ENCODE measurements at places on chromosomes 11 and 22.

DNA sequence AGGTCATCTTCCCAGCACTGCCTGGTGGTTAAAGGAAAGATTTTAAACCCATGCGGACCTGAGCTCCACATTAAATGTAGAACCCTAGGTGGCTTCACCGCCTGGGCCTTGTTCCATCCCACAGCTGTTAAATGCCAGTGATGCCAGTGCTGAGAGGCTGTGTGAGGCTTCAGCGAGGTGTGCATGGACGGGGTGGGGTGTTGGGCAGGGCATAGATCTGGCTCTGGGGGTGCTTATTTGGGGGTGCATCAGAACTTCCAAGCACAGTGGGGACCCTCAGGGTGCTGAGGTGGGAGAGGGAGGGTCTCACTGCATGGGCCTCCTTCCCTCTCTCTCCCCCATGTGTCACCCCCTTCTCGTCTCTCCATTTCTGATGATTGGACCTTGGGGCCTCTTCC lies 90.1 kb upstream of the B3GAT1 start:
- no peak for DNase-seq

DNA sequence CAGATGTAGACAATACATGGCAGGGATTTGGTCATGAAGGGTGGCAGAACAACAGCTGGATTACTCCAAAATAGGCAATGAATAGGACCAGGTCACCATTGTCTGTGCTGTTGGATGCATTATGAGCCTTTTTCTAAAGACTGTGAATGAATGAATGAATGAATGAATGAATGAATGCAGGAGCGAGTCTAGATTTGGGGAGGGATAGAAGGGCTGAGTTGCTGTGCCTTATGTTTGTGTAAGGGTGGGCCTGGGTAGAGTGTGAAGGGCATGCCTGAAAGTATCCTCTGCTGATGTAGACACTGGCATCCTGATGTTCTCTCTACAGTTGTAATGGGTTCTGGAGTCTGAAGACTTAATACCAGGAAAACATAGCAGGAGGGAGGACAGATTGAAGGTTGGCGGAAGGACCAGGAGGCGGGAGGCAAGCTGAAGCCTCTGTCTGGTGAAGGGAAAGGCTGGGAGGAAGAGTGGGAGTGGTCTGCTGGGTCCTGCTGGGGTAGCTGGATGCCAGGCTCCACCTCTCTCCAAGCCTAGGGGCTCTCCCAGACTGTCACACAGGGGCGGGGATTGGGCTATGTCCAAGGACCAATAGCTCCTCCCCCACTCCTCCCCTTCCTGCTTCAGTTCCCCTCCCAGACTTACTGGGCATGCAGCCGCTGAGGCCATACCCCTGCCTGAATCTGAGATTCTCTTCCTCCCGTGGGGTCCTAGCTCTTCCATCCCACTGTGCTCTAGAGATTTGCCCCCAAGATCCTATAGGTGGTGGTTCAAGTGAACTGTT lies 4.8 kb downstream of the TRIM3 start:
- peak; percentile 93 for DNase-seq

GRCh38 chr11:114928260-114928870 lies 250.0 kb downstream of the NXPE2 start:
- no peak for DNase-seq

GRCh38 chr11:76252631-76253070 lies 46.3 kb upstream of the WNT11 start:
- no peak for DNase-seq

GRCh38 chr11:8917157-8917825 lies 6.3 kb downstream of the AKIP1 start:
- no peak for DNase-seq

DNA sequence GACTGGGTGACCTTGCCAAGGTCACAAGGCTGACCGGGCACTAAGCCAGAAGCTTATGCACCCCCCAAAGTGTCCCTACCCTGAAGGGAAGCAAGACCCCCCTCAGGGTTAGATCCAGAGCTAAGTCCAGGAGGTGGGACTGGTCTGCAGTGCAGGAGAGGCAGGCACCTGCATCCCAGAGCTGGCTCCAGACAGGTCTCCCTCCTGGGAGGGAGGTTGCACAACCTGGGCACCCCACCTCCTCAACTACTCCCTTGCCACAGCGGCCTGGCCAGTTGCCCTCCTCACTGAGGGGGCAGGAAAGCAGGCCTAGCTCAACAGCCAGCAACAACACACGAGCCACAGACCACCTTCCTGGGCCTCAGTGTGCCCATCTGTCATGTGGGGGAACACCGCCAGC lies 75.0 kb upstream of the TCF20 start:
- no peak for DNase-seq

DNA sequence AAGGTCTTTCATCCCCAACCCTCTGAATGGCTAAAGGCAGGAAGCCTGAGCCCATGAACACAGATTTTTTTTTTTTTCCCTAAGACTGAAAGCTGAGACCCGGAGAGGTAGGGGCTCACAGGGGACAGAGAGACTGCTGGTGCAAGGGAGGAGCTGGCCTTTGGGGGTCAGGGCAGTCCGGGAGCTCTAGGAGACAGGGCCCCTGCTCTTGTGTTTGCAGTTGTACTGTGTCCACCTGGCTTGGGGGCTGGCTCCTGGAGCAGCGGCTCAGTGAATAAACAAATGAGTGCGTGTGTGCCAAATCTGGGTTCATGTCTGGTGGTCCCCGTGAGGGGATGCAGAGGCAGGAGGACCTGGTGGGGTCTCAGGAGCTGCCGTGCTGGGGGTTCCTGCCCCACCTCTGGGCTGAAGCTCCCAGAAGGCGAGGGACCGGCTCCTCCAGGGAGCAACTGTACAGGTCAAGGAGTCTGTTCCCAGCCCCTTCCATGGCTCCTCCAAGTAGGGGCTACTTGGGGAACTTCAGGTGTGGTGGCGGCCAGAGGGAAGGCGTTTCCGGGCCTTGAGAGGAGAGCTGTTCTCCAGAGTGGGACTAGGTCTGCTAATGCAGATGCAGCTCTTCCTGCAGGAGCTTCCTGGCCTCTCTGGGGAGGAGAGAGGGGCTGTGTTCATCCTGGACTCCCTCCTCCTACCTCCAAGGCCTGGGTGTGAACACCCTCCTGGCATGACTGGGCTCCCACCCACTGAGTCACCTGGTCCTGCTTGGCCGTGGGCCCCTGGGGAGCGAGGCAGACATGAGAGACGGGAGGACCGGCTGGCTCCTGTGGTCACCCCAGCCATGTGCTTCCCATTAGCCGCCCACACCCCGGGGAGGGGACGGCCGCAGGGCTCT lies 57.6 kb downstream of the FBXO7 start:
- DNase-seq, result peak; percentile 93

GRCh38 chr22:22870577-22871404 lies 16.8 kb upstream of the IGLL5 start:
- no peak for DNase-seq

GRCh38 chr11:63945477-63946163 lies 6.8 kb downstream of the NAA40 start:
- DNase-seq, result peak; percentile 85

- DNase-seq, result peak; percentile 47
These were observed 43.7 kb downstream of the MICAL3 start for GRCh38 chr22:17980638-17981051.

All from right cardiac atrium (tissue), 5 donors.